Kidney (tissue), 22 donors: ENCODE measurements at places on chromosomes 1 and 21.

DNA sequence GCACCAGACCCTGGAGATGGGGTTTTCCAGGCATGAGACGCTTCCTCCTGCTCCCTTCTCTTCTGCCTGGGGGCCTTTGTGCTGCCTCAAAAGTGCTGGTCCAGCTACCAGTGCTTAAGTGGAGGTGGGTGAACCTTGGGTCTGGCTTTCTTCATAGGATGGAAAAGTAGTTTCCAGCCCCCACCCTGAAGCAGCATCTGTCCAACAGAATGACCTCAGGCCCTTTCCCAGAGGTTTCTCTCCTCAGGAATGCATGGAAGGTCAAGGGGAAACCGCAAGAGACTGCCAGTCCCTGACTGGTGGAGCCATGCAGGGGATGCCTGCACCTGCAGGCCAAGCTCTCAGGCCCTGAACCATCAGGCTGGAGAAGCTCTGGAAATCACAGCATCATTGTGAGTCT lies 63.8 kb downstream of the HMGB4 start:
- DNase-seq, result no peak

GRCh38 chr1:51952638-51953037 lies 37.9 kb downstream of the RAB3B start:
- no peak for DNase-seq

- DNase-seq, result no peak
Observed at GRCh38 chr1:54221113-54221834, 21.3 kb downstream of the MRPL37 start.

DNA sequence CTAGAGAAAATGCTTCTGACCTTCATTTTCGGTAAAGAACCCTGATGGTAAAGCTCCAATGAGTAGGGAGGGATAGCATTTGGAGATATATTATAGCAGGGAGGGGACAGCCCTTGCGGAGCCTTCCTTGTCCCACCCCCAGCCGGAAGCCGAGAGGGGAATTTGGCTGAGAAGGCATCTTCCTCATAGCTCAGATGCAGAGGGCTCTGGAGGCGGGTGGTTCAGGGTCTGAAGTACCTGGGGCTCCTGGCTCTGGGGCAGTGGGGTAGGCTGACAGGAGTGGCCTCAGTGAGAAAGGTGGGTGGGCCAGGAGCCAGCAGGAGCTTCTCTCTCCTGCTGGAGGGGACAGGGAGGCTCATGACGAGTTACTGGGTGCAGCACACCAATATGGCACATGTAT lies 88.0 kb upstream of the IFFO2 start:
- DNase-seq, result no peak

DNA sequence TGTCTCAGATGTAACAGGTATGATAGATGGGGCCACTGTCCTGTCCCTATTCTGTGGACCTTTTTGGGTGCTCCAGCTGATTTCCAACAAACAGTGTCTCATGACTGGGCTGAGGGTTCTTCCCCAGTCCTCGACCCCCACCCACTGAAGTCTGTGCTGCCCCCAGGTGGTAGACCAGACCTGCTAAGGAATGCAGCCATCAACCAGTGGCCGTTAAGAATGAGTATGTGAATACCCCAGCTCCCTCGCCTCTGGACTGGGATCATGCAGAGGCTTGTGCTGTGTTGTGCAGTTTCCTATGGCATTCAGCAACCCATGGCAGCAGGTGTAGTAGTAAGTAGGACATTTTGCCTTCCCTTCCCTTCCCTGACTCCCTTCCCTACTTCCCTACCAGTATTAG lies 183.1 kb upstream of the KAZN start:
- no peak for DNase-seq

- DNase-seq, result peak; percentile 49
Observed at GRCh38 chr1:9466780-9467758, 72.2 kb upstream of the SLC25A33 start.

GRCh38 chr1:1000357-1001056 lies 610 bp upstream of the HES4 start:
- peak; percentile 94 for DNase-seq

GRCh38 chr1:112614460-112615065 lies 4.4 kb downstream of the ST7L start:
- peak; percentile 38 for DNase-seq

- DNase-seq, result no peak
Observed at GRCh38 chr1:178005450-178005849, 35.6 kb upstream of the SEC16B start.

- DNase-seq, result no peak
Observed at GRCh38 chr1:14019461-14019860, 319.5 kb downstream of the PRDM2 start.

DNA sequence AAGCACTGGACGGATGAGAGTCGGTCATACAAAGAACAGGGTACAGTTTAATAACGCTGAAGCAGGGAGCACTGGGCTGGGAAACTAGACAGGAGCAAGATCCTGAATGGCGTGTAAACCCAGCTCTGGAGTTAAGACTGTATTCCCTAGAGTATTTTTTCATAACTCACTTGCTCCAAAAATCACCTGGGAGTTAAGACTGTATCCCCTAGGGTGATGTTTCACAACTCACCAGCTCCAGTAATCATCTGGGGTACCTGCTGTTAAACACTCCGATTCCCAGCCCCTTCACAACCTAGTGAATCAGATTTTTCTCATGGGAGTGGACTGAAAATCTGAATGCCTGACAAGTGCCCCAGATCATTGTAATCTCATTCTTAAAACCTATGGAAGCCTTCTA lies 123.2 kb downstream of the MAB21L3 start:
- no peak for DNase-seq

DNA sequence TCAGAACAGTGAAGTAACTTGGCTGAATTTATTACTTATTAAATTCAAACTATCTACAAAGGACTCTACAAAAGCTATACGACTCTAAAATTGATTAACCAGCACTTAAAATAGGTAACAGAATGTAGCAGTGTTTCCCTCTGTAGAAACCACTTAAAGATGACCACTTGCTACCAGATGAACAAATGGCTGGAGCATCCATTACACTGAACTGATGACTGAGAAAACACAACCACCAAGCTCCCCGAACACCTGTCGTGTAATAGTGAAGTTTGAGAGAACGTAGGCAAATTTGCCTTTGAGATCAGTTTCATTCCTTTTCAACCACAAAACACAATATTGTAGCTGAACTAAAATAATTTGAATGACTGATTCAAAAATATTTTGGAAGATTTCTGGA lies 226.7 kb downstream of the KCNT2 start:
- no peak for DNase-seq

DNA sequence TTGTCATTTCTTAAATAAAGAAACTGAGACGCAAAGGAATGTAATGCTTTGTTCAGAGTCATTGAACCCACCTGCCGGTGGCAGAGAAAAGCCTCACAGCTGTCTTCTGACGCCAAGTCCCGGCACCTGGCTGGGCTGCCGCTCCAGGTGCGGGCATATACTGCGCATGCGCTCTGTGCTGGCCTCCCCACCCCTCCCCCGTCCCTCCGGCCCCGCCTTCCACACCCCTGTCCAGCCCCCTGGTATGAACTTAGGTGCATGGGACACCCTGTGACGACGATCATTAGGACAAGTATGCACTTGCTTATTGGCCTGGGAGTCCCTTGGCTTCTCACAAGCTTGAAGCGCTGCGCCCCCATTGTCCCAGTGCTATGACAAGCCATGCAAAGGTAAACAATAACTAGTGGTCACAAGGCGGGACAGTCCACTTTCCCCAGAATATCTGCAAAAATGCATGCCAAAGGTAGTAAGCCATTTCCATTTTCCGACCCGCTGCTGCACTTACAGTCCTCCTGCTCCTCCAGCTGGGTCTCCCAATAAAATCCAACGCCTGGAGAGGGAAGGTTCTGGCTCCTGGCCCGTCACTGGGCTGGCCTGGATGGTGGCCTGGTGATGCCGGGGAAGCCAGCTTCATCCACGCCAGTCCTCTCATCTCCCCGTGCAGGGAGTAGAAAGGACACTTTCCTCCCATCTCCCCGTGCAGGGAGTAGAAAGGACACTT lies 100.4 kb downstream of the PSMG1 start:
- peak; percentile 65 for DNase-seq

GRCh38 chr1:29754573-29755375 lies 518.5 kb downstream of the PTPRU start:
- DNase-seq, result no peak

DNA sequence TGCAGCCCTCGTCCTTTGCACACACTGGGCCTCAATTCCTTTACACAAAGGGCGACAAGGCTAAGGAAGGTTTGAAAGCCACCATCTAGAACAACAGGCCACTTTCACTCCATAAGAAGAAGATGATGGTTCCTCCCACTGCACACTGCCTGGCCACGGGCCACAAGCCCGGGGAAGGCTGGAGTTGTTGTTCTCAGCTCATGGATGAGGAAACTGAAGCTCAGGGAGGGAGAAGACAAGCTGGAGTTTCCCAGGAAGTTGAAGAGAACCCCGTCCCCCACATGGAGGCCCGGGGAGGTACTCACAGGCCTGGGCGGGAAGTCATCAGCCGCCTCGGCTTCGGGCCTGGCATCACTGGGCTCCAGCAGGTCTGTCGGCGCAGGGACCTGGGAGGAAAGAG lies 24.6 kb upstream of the DDOST start:
- DNase-seq, result no peak

DNA sequence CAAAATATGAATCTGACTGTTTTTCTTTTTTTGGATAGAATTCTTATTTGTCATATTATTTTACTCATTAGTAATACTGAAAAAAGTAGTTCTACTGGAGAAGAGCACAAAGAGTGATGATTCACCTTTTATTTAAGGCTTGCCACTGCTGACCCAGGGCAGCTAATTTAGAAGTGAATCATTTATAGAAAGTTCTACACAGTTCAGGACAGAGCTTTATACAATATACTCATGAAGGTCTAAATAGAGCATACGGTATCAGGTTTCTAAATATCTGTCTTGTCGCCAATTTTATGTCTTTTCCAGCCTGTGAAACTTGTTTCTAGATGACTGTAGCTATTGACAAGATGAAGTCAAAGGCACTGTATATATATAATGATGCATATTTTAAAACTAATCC lies 25.0 kb downstream of the GIPC2 start:
- DNase-seq, result no peak

- DNase-seq, result peak; percentile 33
Observed at GRCh38 chr1:216119600-216119999, 303.6 kb downstream of the USH2A start.

- no peak for DNase-seq
Observed at GRCh38 chr21:42308914-42309752, 6.1 kb downstream of the TFF3 start.

DNA sequence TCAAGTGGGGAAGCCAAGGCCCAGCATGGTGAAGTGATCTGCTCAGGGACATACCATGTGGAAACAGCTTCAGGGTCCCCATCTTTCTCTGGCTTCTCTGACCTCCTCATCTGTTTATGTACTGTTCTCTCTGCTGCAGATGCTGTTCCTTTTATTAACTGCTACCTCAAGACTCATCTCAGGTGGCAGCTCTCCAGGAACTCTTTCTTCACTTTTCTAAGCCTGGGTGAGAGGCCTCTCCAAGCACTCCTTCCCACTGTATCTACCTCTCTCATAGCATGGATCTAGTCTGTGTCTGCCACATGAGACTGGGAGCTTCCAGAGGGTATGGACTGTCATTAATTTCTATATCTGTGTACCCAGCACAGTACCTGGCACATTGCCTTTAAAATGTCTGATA lies 73.4 kb upstream of the PPM1J start:
- no peak for DNase-seq

DNA sequence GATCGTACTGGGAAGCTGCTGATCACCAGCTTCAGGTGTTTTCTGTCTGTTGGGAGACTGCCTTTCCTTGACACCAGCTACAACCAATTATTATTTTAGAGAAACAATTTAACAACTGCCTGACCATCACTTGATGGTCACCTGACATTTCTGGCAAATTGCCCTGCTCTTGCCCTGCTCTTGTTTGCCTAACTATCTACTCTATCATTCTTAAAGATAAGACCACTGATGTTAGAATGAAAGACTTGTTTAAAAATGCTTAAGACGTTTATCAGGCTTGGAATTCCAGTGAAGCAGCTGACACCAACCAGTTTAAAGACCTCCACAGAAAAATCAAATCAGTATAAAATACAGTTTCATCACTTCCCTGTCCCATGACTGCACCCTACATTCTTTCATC lies 423.3 kb upstream of the CAMK1G start:
- no peak for DNase-seq

DNA sequence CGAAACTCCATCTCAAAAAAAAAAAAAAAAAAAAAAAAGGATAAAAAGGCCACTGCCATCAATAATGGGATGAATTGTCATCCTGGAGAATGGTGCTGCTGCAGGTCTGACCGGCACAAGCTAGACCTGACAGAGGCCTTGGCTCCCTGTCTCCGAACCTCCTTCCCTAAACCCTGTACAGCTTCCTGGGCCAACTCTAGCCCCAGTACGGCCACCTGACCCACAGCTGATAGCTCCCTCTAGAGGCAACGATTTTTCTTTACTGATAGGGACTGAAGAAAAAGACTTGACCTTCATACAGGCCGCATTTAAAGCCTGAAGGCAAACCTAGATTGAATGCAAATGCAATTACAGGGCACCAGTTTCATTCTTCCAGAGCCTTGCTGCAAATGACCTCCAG lies 30.7 kb downstream of the NOL9 start:
- DNase-seq, result no peak

- no peak for DNase-seq
Observed at GRCh38 chr1:13619909-13620308, 36.3 kb downstream of the PDPN start.

DNA sequence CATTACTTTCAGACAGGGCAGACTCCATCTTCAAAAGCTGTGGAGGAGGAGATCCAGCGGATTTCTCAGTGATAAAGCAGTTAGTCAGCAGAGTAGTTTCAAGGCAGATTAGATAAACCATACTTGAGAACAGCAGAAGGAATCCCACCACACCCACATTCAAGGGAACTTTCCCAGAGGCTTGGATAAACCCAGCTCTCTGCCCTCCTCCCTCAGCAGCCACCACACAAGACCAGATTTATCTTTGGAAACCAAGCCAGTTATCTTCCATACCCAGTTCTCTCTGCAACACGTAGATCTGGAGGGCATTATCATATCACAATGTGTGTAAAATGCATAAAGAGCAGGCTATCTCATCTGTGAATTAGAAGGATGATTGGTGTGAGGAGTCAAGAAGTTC lies 40.2 kb downstream of the GFI1 start:
- no peak for DNase-seq

- peak; percentile 38 for DNase-seq
Observed at GRCh38 chr1:200034761-200035396, 7.4 kb downstream of the NR5A2 start.

GRCh38 chr1:21568809-21569385 lies 59.7 kb downstream of the ALPL start:
- DNase-seq, result peak; percentile 45

DNA sequence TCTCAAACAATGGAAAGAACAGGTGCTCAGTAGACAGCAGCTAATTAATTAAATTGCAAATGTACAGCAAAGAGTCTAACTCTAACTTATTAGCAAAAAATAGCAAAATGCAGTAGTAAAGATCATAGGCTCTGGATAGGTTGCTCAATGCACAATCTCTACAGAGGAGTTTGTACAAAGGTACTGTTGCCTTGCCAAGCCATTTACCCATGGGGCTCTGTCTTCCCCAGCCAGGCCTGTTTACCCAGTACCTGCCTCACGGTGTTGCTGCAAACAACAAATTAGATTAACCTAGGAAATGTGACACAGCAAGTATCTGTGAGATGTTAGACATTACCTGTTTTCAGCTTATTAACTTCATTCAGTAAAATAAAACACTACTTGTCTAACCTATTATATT lies 222.0 kb downstream of the DENND1B start:
- DNase-seq, result no peak

GRCh38 chr1:42449256-42449655 lies 6.6 kb downstream of the ZMYND12 start:
- DNase-seq, result no peak
